ENCODE measurements at places on chromosomes 3 and 15. TPM values are rescaled to one million over a fixed set of nuclear protein-coding genes. Genes with fewer than 3 reads are reported as not detected.

DNA sequence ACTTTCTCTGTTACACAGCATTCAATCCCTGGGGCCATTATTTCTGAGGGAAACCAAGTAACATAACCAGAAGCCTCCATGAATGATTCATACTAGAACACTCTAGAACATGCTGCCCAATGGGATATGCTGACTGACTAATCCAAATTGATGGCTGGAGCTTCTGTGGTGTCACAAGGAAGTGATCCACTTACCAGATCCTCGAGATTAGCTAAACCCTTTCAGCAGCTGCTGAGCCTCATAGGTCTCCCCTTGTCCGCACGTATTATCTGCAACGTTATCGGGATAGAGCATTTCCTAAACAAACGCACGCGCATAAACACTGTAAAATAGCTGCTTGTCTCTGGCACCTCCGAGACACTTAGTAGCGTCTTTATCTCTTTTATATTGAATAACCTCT, 61.2 kb upstream of the PROK2 start:
- DNase-seq, result no peak
- H3K4me1 ChIP-seq, result no peaks in the 10 kb centered on the region
- no peak overlapping the region for H3K4me3 ChIP-seq
- no peak overlapping the region for H3K27ac ChIP-seq

- no peak for DNase-seq
- H3K36me3 ChIP-seq, result no peaks in the 10 kb centered on the region
- 0 out of 2 replicates have a peak, but pooled peaks cover 2% of the 10 kb centered on the region for H3K4me1 ChIP-seq
- no peaks in the 10 kb centered on the region for H3K27me3 ChIP-seq
Measured at GRCh38 chr3:179702271-179702947, 49.6 kb downstream of the USP13 start.

- H3K36me3 ChIP-seq, result no peaks in the 10 kb centered on the region
- H3K4me3 ChIP-seq, result peak overlapping the region; percentile 58
- no peak overlapping the region for H3K27ac ChIP-seq
- H3K4me1 ChIP-seq, result no peaks in the 10 kb centered on the region
Measured at GRCh38 chr3:138348754-138349739, 668 bp downstream of the MRAS start.

DNA sequence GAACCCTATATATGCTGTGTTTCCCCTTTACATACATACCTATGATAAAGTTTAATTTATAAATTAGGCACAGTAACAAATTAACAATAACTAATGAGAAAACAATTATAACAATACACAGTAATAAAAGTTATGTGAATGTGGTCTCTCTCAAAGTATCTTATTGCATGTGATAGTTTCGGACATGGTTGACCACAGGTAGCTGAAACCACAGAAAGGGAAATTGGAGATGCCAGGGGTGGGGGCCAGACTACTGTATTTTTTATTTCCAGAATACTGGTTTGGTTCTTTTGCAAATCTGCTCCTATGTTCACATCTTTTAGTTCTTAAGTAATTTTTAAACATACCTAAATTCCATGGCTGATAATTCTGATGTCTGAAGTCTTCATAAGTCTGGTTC, 40.7 kb downstream of the PTH1R start:
- no peak overlapping the region for H3K4me3 ChIP-seq
- no peak overlapping the region for H3K27ac ChIP-seq
- H3K4me1 ChIP-seq, result no peaks in the 10 kb centered on the region

Gene C15orf61
- total RNA-seq, result 3.0 TPM

DNA sequence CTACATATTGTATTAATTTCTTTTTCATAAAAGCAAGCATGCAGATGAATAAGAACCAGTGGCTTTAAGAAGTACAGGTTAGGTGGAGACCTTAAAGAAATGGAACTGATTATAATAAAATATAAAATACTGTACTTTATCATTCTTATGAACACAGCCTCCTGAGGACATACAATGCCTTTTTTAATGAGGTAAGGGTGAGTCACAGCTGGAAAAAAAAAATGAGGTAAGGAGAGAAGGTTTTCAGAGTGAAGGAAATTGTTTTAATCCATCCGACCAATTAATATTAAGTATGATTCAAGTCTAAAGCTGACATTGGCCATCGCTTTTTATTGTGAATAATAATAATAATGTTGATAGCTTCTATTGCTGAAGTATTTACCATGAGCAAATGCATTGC, 170.3 kb upstream of the SOX2 start:
- H3K27me3 ChIP-seq, result no peaks in the 10 kb centered on the region
- H3K4me1 ChIP-seq, result no peaks in the 10 kb centered on the region
- no peaks in the 10 kb centered on the region for H3K36me3 ChIP-seq
- no peak overlapping the region for H3K4me3 ChIP-seq
- no peak for DNase-seq

- no peak overlapping the region for H3K27ac ChIP-seq
- H3K4me1 ChIP-seq, result no peaks in the 10 kb centered on the region
- H3K36me3 ChIP-seq, result no peaks in the 10 kb centered on the region
- H3K27me3 ChIP-seq, result no peaks in the 10 kb centered on the region
- no peak for DNase-seq
Measured at GRCh38 chr15:77016321-77016695, 21.4 kb downstream of the PSTPIP1 start.

GRCh38 chr3:36786921-36787890, 22.9 kb upstream of the DCLK3 start:
- no peaks in the 10 kb centered on the region for H3K27me3 ChIP-seq
- DNase-seq, result no peak
- no peak overlapping the region for H3K27ac ChIP-seq

All from H1 (cell line).